ENCODE measurements at places on chromosomes 1 and 21.

DNA sequence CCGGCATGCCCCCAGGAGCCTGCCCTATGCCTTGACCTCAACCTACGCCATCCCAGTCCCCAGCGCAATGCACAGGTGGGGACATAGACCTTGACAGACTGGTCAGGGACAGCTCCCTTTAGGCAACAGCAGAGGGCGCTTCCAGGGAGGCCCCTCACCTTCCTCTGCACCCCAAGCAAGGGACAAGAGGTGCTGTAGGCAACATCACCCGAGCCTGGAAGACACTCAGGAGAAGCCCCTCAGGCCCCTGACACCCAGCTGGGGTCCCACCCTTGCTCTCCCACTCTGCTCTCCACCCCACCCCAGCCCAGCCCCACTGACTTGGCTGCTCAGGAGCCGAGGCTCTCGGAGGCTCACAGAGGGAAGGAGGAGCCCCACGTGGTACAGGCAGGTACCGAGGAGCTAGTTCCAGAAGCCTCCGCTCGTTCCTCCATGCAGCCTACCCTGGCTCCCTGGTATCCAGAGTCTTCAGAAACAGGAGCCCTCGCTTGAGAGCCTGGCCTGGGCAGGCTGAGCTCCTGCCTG, 2.4 kb upstream of the WNT3A start:
- DNase-seq: no peak

GRCh38 chr1:172851856-172852255, 193.0 kb downstream of the FASLG start:
- DNase-seq: no peak

DNA sequence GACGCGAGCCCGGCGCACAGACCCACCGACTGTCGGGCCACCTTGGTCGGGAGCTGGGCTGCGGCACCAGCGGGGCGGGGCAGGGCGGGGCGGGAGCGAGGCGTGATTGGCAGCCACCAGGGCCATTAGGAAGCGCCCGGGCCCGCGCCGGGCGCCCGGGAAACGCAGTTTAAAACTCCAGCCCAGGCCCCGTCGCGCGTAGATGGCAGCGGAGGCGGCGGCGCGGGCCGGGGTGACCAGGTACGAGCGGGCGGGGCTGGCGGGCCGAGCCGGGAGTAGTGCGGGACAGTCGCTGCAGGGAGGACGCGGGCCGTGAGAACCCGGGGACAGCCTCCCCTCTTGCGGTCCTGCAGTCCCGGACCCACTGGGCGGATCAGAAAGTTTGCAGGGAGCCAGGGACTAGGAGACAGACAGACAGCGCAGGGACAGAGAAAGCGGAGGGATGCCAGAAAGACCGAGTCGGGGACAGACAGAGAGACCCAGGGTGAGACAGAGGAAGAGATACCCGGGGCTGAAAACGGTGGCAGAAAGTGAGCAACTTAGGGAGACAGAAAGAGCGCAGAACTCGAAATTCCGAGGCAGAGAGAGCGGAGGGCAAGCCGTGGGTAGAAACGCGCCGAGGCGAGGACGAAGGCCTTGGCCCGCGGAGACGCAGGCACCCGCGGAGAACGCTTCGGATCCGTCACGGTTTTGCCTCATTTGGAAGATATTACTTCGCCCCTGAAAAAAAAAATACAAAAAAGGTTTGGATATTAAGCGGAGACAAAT, at the start of gene DMBX1:
DMBX1 (plus strand) TSS at position 199 of the 768 bp plus-strand sequence. CDS start 17,175 bp downstream, outside the sequence.
- DNase-seq: peak; percentile 26

GRCh38 chr1:226054519-226055327, 7.8 kb upstream of the H3-3A start:
- no peak for DNase-seq

- no peak for DNase-seq
Measured at GRCh38 chr1:164137273-164137925, 421.6 kb upstream of the PBX1 start.

DNA sequence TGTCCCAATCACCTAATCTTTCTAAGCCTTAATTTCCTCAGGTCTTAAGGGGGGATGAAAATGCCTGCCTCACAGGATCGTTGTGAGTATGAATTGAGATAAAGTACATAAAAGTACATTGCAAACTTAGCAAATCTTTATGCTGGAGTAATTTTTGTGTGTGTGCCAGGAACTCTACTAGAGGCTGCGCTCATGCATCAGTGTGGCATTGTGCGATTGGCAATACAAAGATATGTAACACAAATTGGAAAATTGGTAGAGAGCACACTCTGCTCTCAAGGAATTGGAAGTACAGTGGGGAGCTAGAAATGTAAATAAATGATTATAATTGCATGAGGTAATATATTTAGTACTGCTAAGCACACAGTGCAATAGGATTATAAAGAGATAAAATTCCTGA, 398.3 kb downstream of the DUSP10 start:
- DNase-seq: no peak

DNA sequence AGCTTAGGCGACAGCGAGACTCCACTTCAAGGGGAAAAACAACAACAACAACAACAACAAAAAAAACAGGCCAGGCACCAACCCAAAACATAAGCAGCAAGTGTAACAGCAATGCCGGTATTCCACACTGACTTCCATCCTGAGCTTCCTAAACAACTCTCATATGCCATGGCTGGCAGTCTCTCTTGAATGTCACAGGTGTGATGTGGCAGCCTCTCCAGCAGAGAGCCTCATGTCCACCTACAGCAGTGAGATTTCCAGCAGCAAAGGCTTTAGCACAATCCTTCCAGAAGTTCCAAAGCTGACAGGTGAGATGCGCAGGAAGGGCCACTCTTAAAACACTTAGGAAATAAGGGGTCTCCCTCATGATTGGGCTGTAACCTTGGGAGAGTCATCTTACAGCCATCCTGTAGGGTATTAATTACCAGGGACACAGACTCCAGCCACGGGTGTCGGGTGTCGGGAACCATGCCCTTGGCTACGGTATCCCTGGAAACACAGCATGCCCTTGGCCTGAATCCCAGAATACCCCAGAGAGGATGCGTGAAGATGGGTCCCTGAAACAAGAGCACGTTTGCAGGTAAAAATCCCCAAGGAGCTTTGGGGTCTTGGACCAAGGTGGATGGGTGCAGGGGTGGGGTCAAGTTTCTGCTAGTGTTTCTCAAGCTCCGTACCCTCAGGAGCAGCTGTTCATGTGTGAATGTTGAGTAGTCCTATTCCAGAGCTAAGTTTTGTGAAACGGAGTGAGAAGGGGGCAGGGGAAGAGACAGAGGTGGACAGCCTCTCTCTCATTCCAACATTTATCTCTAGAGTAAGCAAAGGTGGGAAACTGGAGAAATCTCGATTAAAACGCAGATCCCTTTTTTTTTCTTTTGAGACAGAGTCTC, 31.4 kb downstream of the CLSTN1 start:
- no peak for DNase-seq

DNA sequence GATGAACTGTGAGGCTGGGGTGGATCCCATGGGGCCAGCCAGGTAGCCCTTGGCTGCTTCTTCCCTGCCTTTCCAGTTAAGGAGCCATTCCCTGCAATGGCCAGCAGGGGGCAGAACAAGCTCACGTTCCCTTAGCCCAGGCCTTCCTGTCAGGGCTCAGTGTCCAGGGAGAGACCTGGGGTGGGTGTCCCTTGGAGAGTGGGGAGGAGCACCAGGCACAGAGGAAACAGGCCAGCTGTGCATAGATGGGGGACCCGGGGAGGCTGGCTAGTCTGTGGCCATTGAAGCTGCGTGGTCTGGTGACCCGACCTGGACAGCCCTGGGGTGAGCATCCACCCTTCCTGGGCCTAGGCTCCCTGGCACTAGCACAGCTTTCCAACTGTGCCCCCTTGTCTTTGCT, 13.2 kb upstream of the EPS8L3 start:
- DNase-seq: peak; percentile 72

DNA sequence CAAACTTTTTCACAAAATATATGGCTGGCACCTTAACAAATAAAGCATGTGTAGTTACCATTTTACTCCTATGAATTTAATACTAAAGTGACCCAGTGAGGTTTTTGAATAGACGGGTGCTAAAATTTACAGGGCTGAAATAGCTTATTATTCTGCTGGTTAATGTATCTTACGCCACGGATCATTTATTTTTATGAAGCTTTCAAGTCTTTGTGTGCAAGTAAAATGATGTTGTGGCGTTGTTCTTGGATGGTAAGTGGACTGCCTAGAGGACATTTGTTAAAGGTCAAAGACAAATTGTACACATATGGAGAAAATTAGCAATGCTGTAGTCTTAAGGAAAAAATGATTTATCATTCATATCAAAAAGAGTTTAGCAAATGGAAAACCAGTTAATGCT, 22.8 kb downstream of the INSL5 start:
- no peak for DNase-seq
